ENCODE measurements at places on chromosomes 11 and 22.

DNA sequence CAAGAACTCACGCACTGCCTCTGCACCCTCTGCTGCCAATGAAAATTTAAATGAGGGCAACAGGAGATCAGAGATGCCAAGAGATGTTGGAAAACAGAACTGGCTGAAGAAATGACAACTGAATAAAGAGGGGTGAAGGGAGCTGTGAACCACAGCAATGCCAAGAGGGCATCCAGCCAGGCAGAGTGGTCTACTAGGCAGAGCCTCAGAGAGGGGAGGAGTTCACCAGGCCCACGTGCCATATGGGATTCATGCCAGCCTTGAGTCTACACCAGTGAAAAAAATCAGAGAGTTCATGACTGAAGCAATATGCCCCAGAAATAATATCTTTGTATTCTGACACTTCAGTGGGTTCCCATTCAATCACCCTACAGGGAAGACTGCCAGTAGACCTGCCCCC lies 4.4 kb downstream of the APOL2 start:
- no peak for DNase-seq

DNA sequence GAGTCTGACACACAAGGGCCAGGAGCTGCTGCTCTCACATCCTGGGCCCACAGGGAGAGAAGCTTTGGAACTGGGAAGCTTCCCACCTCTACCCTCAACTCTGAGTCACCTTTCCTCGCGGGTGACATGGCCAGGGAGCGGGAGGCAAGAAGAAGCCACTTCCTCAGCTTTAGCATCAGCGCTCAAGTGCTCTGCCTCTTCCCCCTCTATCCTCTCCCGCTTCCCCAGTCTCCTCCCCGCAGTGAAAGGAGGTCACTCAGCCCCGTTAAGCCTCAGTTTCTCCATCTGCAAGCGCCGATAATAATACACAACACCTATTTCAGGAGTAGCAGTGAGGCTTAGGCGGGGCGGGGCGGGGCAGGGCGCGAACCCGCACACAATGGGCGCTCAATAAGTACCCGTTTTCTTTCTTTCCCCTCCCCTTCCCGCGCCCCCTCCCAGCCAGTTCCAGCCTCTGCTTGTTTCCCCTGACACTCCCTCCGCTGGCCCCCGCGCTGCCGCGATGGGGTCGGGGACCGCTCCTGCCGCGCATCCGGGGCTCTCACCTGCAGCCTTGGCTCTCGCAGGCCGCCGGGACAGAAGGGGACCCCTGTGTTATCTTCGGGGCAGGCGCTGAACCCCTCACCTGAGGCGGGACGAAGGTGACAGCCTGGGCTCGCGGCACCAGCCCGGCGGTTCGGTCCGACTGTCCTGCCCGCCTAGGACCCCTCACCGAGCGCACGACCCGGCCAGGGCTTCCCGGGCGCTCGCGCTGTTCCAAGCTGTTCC lies 892 bp downstream of the GDPD5 start:
- peak; percentile 35 for DNase-seq

DNA sequence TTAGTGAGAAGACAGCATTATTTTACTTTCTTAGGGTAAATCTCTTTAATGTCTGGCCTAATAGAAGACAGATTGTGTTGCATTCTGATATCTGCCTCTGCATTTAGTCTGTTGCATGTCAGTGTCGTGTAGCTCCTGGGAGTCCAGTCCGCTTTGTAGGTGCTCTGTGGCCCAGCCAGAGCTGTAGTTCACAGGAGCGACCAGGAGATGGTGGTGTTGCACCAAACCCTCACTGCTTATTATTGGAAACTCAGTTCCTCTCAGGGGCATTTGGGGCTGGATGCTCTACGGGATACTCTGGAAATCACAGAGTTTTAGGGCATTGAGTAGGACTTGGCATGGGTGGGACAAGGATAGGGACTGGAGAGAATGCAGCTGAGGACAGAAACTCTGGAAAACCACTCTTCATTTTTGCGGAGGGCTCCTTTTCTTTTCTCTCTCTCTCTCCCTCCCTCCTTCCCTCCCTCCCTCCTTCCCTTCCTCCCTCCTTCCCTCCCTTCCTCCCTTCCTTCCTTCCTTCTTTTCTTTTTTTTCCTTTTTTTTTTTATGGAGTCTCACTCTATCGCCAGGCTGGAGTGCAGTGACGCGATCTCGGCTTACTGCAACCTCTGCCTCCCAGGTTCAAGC lies 21.7 kb downstream of the MIAT start:
- DNase-seq = peak; percentile 64

DNA sequence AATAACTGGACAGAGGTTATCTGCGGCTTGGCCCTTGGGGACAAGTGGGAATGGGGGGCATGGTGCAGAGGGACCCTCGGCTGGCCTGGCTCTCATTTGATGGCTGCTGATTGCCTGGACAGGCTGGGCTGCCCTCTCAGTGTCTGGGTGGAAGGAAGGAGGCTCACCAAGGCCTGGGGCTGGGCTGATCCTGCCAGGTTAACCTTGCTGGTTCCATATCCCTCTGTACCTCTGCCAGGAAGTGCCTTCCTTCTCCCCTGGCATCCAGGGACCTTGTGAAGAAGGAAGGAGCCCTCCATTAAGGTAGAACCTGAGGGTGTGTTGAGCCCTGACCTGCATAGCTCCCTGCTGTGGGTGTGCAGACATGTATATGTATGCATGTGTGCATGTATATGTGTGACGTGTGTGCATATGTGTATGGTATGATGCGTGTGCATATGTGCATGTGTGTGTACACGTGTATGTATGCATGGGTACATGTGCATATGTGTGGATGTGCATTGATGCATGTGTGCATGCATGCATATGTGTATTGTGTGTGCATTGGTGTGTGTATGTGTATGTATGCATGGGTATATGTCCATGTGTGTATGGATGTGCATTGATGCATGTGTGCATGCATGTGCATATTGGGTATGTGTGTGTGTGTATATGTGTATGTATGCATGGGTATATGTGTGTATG lies 433.9 kb downstream of the TBC1D22A start:
- DNase-seq = no peak

DNA sequence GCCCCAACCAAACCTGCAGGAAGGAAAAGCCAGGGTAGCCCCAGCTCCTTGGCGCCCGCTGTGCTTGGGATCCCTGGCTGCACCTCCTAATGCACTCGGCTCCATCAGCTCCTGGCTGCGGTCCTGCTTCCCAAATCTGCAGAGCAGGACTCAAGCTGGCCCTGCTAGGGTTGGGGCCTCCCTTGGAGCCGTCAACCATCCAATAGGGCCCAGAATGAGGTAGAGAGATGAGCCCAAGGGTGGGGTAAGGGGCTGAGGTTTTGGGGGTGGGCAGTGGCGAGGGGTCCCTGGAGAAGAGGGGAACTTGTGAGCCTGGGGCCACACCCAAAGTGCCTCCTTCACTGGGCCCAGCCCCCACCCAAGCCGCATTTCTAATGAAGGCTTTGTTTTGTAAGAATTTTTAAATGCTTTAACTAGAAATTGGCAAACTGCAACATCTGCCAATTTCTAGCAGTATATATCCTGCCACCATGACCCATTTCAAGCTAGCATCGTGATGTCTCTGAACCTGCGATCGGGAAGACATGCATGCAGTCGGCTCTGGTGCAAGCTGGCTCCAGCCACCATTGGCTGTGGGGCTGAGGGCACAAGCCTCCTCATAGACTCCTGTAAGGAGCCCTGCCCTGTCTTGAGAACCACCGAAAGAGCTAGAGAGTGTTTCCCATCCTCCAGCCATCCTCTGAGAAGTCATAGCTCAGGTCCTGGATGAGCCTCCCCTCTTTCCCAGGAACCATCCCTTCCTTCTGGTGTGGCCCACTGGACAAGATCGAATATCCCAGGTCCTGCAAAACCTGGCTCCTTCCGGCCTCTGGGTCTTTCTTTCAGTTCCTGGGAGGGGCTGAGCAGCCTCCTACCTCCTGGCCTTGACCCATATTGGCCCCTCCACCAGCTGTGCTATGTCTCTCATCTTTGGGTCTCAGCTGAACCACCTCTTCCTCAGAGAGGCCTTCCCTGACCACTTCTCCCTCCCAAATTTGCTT lies 15.5 kb downstream of the C1QTNF6 start:
- DNase-seq = no peak

DNA sequence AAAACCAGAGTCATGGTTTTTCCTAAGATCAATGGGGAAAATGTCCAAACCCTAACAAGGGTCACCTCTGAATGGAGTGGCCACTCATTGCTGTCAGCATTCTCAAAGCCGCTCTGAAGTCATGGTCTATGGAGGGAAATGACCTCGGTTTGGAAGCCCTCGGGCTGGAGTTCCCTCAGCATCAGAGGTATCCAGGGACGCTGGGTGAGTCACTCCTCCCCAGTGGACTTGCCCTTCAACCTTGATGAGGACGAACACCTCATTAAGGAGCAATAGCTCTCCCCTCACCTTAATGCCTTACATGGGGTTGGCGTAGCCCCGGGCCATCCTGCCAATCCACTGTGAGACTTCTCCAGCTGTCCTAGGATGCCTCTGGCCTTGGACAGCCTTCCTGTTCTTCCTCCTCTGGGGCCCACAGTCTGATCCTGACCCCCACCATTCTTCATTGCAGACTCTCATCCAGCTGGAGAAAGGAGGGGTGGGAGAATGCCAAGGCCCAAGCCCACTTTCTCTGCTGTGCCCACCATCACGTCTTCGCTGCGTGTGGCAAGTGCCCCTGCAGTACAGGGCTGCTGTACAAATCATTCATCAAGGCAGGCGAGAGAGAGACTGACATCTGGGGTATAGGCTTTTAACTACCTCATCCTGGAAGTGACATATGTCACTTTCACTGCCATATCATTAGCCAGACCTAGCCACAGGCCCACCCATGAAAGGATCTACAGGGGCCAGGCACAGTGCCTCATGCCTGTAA lies 25.4 kb upstream of the MYH9 start:
- DNase-seq = no peak

- peak; percentile 8 for DNase-seq
Observed at GRCh38 chr22:40603088-40603605, 33.4 kb downstream of the MRTFA start.

DNA sequence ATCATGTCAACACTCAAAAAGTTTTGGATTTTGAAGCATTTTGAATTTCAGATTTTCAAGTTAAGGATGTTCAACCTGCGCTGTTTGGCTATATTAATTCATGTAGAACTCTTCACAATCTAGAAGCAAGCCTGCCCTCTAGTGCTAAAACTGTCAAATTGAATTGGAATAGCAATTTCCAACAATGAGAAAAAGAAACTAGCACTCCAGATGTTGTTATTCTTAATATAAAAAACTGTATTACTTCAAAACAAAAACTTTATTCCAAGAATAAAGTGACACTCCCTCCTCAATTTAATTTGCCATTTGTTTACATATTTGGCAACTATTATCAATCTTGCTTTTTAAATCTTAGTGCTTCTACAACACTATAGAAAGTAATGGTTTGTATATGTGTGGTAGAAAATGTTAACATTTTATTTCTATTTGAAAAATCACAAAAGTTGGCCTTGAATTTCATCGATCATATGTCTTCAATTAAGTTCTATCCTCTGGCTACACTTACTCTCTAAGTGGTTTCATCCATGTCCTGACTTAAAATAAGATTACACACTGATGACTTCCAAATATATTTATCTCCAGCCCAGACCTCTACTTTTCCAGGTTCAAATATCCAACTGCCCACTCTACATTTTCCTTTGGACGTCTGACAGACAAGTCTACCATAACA lies 36.6 kb downstream of the DCUN1D5 start:
- peak; percentile 47 for DNase-seq

Measured in inflammatory macrophage treated with lipopolysaccharide for 4 hours (primary cell).